ENCODE measurements at places on chromosomes 5 and 9.

GRCh38 chr5:139369181-139369580, 13.9 kb downstream of the SLC23A1 start:
- peak; percentile 62 for DNase-seq

DNA sequence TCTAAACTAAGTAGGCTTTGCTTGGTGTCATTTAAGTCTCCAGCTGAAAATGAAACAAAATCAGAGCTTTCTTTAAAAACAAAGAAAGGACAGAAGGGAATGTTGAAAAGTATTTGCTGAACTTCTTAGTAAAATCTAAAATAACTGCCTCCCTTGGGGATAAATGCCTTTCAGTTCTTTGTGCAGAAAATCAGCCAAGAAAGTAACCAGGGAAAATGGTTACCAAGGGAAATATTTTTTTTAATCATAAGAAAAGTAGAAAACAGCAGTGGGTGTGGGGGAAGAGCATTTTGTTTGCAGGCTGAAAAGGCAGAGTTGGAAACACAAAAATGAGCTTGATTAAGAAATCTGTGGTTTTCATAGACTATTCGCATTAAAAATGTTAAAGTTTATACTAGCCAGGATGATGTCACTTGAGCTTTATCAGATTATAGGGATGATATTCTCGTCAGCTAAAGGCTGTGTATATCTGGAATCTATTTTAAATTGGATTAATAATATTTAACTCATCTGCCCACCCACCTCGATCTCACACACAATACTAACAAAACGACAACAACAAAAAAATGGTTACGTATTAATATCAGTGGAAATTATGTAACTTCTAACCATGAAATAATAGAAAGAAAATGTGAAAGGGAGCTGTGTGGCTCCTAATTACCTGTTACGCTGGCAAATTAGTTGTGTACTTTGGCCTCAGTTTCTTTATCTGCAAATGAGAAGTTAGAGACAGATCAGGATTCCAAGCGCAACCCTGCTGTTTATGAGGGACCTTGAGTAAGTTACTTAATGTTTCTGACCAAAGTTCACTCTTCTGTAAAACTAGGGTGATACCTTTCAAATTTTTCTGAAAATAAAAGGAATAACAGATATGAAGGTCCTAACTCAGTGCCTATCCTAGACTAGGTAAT, at the start of gene ECM2:
ECM2 (minus strand) TSS at position 51 of the 911 bp plus-strand sequence. CDS start 13,124 bp downstream, outside the sequence.
- DNase-seq, result peak; percentile 77

GRCh38 chr9:21669701-21670100, 132.7 kb upstream of the MTAP start:
- DNase-seq, result no peak

DNA sequence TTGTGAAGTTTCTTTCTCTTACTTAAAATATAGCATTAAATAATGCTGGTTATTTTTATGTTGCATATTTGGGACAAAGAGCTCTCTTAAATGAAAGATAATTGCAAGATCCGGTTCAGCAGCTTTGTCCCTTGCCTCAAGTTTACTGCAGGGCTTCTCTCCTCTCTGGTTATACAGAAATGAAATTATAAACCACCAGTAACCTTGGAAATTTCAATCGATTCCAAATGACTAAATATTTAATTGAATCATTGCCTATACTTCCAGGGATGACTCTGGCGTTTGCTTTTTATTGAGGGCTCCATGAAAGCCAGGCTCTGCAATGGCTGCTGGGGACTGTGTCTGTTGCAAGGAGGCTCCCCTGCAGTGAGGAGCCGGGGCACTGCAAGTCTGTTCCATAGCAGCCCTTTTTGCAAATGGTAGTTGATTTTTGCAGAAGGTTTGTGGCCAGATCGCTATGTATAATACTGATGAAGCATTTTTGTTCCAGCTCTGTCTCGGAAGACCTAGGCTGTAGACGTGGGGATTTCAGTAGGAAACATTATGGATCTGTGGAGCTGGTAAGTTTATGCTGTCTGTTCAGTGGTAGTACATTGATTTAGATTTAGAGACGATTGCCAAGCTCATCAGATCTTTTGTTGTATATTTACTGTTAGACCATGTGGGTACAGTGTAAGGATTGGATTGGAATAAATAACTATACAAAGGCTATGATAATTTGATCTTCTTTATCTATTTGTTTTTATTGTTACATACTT, at the start of gene GARNL3:
GARNL3 (plus strand) TSS at position 313 of the 758 bp plus-strand sequence; CDS start at position 417, 104 bp downstream.
- DNase-seq, result no peak

DNA sequence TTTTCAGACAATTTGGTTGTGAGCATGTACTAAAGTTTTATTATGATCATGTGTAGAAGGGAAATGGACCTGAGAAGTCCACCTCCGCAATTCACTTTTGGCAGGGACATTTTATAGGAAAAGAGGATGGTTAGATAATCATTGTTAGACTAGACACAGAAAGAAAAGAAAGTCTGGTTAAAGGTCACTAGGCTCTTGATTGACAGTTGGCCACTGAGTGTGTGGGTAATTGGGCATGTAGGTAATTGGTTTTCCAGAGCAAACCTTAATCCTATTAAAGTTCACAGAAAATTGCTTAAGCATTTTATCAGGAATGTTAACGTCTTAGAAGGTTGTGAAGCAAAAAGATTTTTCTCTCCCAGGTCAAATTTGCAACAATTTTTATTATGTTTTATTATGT, 158.5 kb upstream of the CLINT1 start:
- no peak for DNase-seq

GRCh38 chr5:65133477-65134110, 348.1 kb downstream of the ADAMTS6 start:
- peak; percentile 24 for DNase-seq

GRCh38 chr9:89991204-89991790, 386.5 kb downstream of the GADD45G start:
- DNase-seq, result no peak

GRCh38 chr9:109035684-109036423, 22.6 kb upstream of the CTNNAL1 start:
- DNase-seq, result peak; percentile 82

DNA sequence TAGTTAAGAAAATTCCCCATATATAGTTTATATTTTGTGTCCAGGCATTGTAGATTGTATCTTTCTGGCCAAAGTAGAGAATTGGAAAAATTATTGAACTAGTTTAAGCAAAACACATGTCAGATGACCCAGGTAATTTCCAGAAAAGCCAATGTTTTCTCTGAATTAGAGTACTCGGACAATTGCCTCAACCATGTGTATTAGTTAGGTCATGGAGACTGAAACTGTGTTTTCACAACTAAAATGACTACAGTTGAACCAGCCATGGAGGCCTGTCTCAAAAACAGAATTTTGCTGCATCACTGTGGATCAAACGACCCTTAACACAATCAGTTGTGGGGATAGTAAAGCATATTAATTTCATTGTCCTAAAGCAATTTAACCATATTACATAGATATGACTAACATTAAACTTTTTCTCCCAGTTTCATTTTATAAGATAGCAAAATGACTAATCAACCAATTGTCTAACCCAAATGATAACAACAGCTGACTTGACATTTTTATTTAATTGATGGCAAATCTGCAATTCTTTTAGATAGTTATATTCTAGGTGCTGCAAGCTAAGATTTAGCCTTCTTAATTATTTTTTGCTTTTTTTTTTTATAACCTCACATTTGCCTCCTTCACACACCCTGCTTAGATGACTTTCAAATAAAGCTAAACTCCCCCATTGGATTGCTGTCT, 39.2 kb upstream of the SPDL1 start:
- DNase-seq, result no peak

DNA sequence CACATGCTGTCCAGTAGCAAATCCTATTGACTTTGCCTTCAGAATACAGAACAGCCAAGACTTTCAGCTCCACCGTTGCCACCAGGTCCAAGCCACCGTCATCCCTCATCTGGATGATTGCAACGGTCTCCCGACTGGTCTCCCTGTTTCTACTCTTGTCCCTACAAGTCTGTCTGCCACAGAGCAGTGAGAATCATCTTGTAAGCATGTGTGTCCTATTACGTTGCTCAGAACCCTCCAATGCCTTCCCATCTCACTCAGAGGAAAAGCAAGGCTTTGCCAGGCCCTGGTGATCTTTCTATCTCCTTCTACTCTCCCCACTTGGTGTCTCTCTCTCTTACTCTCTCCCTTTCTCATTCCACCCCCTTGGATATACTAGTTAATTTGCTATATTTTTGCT, 76.7 kb upstream of the GDNF start:
- no peak for DNase-seq

DNA sequence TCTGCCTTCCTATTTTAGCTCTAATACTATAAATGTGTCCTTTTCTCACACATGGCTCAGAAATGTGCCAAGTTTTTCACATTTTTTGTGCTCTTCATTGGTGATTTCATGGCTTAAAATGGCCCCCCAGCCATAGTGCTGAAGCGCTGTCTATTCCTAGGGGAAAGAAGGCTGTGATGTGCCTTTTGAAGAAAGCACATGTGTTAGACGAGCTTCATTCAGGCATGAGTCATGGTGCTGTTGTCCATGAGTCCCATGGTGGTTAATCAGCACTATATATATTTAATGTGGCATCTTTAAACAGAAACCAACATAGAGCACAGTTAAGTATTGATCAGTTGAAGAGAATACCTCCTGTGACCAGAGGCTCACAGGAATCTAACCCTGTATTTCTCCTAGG, 55.8 kb downstream of the PDE8B start:
- DNase-seq, result peak; percentile 61

DNA sequence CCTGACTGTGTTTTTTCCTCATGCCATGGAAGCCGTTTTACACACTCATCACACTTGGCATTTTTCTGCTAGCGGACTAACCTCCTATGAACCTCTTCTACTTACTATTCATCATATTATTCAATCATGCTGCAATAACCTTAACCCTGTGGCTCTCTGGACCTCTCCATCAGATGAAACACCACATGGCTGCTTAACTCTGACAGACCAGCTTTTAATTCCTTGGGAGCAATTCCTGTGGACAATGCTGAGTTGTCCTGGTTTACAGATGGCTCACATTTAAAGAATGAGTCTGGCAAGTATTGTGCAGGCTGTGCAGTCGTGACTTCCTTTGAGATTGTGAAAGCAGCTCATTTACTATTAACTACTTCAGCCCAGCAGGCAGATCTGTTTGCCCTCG, 9.0 kb downstream of the OR1J1 start:
- peak; percentile 96 for DNase-seq

- no peak for DNase-seq
Observed at GRCh38 chr9:134708672-134709038, 67.1 kb downstream of the COL5A1 start.

- no peak for DNase-seq
Observed at GRCh38 chr5:54206580-54207229, 103.7 kb downstream of the ARL15 start.

- no peak for DNase-seq
Observed at GRCh38 chr5:10592601-10593000, 28.7 kb downstream of the ANKRD33B start.

- DNase-seq, result peak; percentile 71
Observed at GRCh38 chr5:39072925-39073766, 1.1 kb downstream of the RICTOR start.

GRCh38 chr5:103923616-103924168, 361.1 kb upstream of the NUDT12 start:
- no peak for DNase-seq

DNA sequence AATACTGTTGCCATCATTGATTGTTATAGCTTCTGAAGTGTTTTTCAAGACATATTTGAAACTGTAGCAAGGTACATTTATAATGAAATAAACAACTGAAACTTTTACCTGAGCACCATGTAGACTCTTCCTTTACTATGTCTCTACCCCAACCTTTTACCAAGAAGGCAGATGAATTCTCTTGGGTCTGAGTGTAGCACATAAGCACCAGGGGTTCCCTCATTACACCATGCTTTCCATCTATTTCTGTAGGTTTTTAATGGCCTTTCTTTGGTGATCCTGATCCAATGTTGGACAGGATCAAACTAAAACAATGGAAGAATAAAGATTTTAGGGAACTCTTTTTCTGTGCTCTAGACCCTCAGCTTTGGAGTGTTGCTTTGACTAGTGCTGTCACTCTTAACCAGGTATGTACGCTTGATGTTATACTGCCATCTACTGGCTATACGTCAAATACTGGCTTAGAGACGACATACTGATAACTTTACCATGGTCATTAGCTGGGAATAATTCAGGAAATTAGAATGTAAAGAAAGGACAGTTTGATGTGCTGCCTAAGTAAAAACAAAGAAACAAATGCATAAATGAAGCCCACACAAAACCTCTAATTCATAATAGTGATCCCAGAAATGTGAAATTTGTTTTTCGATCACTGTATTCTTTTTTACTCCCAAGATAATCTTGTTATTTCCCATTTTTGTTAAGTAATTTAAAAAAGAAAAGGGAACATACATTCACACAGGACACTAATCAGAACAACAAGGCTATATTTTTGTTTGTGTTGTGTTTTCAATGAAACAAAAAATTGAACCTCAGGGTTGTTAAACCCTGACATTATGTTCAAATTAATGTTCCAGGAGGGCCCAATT, 30.7 kb downstream of the IFNW1 start:
- peak; percentile 68 for DNase-seq

DNA sequence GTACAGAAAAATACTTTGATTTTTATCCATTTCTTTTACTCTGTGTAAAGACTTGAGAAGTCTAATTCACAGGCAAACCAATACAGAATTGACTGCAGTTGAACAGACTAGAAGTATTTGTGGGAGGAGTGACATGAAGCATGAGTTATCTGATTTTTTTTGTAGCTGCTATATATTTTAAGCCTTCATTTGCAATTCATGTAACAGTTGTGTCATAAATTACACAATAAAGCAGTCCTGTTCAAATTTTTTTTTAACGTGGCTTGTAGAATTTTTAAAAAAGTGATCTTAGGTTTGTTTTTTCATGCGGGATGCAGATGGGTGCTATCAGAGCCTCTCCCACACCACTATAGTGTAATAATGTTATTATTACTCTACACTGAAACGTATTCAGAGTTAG, 2.9 kb upstream of the MAML1 start:
- DNase-seq, result no peak

GRCh38 chr5:132012371-132013005, 1.0 kb upstream of the ACSL6 start:
- DNase-seq, result peak; percentile 72

DNA sequence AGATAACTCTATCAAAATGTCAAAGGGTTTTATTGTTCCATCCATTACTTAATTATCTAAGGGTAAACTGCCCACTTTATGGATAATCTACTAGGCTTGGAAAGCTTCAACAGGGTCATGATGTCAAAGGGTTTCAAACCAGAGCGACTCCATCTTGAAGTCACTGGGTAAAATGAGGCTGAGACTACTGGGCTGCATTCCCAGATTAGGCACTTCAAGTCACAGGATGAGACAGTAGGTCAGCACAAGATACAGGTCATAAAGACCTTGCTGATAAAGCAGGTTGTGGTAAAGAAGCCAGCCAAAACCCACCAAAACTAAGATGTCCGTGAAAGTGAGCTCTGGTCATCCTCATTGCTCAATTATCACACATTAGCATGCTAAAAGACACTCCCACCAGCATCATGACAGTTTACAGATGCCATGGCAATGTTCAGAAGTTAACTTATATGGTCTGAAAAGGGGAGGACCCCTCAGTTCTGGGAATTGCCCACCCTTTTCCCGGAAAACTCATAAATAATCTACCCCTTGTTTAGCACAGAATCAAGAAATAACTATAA, 138.6 kb downstream of the GNAQ start:
- no peak for DNase-seq

- DNase-seq, result peak; percentile 64
Observed at GRCh38 chr9:130927995-130928900, 10.8 kb downstream of the FIBCD1 start.
